Stimulated activated CD8-positive, alpha-beta memory T cell treated with anti-CD3 and anti-CD28 coated beads, Interleukin-4, amount 100 ng/mL, for 48 hours (primary cell): ENCODE measurements at places on chromosomes 4 and X.

GRCh38 chr4:18405054-18405453, 383.5 kb upstream of the LCORL start:
- no peak for DNase-seq

GRCh38 chr4:70714079-70714887, 7.5 kb upstream of the RUFY3 start:
- DNase-seq: no peak

DNA sequence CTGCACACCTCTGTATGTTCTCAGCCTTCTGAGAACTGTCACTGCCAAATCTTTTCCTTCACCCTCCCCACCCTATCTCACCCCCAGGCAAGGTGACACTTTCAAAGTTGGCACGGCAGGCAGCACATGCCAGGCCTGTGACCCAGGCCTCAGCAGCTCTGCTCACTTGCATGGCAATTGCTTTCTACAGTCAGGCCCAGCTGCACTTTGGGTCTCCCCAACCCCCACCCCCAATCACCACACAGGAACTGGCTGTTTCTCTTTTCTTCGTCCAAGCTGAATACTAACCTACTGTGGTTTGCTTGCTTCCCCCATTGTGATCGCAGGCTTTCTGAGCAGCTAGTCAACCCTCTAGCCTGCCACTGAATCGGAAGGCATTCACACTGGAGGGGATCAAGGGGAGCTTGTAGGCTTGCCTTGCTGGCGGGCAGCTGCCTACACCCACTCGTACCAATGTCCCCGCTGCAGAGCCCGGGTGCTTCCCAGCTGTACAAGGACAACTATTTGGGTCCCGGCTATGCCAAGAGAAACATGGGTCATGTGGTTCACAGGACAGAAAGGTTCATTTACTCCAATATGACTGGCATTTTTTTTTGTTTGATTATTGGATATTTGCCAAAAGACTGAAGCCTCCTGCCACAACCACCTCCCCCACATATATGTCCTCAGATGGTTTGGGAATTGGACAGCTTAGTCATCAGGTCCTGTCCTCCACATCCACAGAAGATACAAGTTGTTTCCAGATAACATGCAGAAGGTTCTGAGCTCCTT, 28.1 kb downstream of the SLC25A43 start:
- DNase-seq: no peak

- no peak for DNase-seq
Measured at GRCh38 chr4:168925789-168926490, 84.1 kb downstream of the CBR4 start.

DNA sequence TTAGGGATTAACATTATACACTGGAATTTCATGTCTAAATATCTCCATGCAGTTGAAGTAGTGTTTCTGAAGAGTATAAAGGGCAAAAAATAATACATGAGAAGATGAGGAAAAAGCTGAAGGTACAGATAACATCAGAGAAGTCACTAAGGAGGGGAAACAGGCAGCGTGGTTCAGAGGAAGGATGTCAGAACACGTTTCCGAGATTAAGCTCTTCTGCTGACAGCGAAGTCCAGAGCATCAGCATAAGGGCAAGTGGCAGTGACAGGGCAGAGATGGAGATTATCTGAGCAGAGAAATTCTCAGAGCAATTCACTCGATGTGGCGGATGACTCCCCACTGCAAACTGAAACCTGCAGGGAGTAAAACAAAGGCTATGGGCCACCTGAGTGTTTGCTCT, 443.2 kb upstream of the FRG1 start:
- DNase-seq: no peak

DNA sequence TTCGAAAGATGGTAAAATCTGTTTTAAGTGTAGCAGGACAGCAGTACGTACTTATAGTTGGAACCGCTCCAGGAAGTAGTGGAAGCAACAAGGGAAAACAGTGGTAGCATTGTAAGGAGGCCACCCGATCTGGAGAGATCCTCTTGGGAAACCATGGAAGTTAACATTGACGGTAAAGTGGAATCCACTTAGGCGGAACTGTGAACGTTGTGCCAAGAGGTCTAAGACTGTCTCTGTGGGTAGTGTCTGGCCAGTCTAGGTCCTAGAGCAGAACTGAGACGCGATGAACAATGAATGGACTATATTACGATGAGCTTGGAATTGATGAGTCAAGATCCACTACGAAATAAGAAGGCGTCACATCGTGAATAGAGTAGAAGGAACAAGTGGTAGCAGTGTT, 124.0 kb downstream of the TENM3 start:
- no peak for DNase-seq

GRCh38 chr4:5409972-5410618, 298.3 kb downstream of the EVC2 start:
- DNase-seq: no peak

DNA sequence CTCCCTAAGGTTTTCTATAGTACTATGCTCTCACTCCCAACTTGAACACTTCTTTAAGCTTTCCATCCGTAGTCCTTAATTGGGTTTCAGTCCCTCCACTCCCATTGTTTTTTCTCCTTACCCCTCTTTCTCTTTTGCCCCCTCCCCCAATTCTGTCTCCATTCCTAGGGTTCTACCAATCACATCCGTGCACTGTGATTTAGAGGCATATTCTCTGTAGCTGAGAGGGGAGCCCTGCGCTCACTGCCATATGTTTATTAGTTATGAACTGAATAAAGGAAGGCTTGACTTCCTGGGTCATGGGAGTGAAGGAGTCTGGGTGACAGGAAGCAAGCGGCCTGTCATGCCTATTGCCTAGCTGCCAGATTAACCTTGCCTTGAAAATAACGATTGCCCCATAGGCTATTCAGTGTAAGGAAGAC, 471 bp downstream of the MCTS1 start:
- peak; percentile 29 for DNase-seq
